ENCODE measurements at places on chromosomes 1 and 21.

DNA sequence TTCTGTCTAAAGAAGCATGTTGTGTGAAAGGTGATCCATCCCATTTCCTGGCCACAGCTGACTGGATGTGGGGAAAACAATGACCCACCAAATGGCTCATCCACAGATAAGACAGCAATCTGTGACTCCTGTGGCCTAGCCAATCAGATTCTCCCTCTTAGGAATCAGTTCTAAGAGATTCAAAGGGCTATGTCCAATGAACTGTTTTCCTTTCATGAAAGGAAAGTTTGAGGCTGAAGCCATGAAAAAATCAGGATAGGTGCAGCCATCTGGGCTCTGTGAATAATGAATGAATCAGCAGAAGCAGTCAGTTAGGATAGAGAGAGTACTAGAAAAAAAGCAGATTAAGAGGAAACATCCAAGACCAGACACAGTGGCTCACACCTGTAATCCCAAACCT, 164.7 kb downstream of the NRIP1 start:
- no peak for DNase-seq

DNA sequence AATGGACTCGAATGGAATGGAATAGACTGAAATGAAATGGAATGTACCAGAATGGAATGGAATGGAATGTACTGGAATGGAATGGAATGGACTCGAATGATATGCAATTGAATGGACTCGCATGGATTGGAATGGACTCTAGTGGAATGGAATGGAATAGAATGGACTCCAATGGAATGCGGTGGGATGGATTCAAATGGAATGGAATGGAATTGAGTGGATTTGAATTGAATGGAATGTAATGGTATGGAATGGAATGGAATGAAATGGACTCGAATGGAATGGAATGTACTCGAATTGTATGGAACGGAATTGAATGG, 99.6 kb upstream of the FBXO28 start:
- DNase-seq = no peak

GRCh38 chr1:113325022-113325421, 65.3 kb upstream of the MAGI3 start:
- DNase-seq = no peak

DNA sequence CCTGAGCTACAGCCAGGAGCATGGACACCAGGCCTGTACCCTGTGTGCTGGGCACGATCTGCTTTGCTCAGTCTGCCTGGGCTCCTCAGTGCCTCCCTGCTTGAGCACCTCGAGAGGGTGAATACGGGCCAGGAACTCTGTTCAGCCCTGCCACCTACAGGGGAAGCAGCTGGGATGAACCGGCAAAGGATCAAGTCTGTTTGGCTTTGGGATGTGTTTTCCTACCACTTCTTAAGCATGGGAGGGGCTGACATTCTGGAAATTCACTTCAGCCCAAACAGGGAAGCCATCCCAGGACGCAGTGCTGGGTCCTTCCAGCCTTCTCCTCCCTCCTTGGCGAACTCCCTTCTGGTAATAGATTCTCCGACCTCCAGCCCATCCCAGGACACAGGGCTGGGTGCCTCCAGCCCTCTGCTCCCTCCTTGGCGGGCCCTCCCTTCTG, 55.8 kb upstream of the SELENON start:
- DNase-seq = peak; percentile 22

DNA sequence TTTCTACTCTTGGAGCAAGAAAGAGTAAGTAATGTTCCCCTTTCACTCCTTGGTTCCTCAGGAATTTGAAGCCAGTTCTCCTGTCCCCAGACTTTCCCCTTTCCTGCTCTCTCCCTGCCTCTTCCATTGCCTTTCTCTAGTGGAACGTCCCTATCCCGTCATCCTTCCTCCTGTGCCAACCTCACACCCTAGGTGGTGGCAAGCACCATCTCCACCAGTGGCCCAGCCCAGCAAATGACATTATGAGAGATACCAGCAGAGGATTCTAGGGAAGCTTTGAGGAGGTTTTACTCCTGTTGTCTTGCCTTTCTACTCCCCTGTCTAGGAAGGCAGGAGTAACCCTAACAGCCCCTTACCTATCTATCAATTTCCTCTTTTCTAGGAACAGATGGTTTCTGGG, 8.1 kb upstream of the TACSTD2 start:
- DNase-seq = no peak

DNA sequence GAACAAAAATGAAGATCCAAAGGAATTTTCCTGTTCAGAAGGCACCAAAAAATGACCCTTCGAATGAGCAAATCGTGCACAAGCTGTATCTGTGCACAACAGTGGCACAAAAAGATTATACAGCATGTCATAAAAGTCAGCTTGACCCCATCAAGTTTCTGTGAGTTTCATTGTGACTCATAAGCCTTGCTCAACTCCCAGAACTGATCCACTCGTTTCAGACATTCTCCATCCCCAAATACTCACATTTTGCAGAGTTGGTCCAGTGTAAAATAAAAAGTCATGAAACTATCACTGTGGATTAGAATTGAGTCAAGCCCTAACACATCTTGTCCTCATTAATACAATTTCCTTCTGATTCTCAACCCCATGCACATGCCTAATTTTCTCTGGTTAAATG, 174.7 kb upstream of the PKN2 start:
- peak; percentile 13 for DNase-seq

- no peak for DNase-seq
Measured at GRCh38 chr1:90613371-90613770, 103.7 kb downstream of the BARHL2 start.

DNA sequence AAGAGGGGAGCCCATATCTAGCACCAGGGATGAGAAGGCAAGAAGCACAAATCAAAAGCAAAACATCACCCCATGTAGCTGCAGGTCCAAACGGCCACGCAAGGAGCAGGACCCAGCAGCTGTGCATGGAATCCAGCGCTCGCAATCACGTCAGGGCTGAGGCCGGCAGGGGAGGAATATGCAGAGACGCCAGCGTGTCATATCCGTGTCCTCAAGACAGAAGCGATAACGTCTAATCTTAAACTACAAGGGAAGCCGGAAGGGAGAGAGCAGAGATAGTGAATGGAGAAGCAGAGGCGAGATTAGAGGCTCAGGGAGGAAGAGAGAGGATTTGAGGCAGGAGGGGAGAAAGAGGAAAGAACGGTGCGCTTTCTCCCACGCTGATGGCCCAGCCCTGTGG, 39.1 kb downstream of the FBXO2 start:
- no peak for DNase-seq

DNA sequence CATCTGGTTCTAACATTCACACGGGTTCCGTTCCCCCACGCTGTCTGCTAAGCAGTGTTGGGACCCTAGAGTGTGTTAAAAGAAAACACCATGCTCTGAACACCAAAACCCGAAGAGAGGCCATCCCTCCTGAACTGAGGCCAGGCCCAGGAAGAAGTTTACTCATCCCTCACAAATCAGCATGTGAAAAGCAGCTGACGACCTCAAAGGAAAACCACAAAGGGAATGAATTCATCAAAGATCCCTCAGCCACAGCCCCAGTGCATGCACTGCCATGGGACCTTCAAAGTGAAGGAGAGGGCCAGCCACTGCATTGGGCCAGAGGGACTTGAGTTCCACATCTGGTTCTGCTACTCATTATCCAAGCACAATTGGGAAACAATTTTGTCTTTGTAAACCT, 7.0 kb upstream of the PSEN2 start:
- DNase-seq = peak; percentile 45

- no peak for DNase-seq
Measured at GRCh38 chr1:6245869-6246496, 2.0 kb downstream of the HES3 start.

- DNase-seq = no peak
Measured at GRCh38 chr1:174964261-174964971, 35.3 kb upstream of the CACYBP start.
